ENCODE measurements at places on chromosomes 7 and 10.

DNA sequence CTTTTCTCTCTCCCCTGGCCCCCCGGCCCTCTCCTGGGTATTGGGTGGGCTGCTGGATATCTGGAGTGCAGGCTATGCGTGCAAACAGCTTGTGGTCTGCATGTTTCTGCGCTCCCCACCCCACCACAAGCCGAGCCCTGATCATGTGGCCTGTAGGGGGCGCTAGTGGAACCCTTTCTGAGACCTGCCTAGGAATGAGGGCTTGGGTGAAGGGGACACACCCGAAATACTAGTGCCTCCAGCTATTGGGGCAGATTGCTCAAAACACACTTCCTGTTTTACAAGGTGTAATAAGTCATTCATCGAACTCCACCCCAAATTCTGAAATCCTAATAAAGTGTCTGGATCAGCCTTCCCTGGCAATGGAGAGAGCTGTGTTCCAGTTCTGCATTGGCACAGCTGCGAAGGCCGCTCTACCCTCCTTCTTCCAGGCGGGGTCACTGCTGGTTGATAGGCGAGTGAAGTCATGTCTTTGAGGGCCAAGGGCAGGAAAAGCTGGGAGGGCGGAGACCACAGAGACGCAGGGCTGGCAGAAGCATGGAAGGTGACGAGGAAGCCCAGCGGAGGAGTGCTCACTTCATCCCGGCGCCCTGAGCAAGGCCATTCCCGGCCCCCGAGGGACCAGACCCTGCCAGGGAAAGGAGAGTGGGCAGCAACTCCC, 19.8 kb upstream of the PRRT4 start:
- no peak for DNase-seq

GRCh38 chr7:38675494-38676106, 44.4 kb upstream of the AMPH start:
- no peak for DNase-seq

- DNase-seq = no peak
Measured at GRCh38 chr10:46286991-46287693, at the start of gene ANTXRL. Gene ANTXRL, plus strand, starts transcription at chr10:46286997. Its CDS starts 266 bp downstream, at chr10:46287263.

DNA sequence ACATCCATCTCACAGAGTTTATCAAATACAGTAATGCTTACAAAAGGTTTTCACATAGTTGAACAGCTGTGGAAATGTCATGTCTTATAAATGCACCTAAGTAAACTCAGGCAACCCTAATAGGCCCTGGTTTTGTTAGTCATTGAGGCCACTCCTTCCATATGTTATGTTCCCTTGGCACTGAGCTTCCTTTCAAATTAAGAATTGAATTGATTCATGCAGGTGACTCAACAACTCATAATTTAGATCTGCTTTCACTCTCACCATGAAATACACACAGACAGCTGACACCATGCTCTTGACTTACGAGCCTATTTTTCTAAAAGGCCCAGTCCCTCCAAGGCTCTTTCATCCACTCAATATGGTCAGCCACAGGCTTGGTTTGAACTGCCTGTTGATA, 476.9 kb downstream of the KCNMA1 start:
- peak; percentile 89 for DNase-seq

DNA sequence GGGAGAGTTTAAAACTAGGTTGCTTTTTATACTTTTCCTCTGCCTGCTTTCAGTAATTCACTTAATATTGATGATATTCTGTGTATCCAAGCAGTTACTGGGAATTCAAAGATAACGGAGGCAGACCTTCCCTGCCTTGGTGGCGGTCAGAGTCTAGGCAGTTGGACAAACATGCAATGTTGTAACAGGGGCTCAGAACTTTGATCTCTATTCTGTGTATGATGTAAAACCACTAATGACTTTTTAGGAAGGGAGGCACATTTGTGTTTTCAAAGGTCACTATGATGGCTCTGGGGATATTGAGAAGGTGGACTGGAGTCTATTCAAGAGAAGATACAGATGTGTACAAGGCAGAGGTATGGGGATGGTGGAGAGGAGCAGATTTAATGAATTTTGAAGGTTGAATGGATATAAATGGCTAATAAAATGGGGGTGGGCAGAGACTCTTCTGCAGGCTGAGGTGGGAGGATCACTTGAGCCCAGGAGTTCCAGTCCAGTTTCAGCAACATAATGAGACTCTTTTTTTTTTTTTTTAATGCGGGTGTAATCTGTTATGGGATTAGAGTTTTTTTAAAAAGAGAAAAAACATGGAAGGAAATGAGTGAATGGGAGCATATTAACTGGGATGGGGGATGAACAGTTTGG, 5.7 kb upstream of the PON2 start:
- DNase-seq = no peak

GRCh38 chr7:78020136-78020873, 221.7 kb downstream of the PHTF2 start:
- DNase-seq = peak; percentile 79

GRCh38 chr10:31464552-31464951, 145.5 kb downstream of the ZEB1 start:
- DNase-seq = no peak

GRCh38 chr7:2114052-2114451, 118.7 kb downstream of the MAD1L1 start:
- peak; percentile 80 for DNase-seq

DNA sequence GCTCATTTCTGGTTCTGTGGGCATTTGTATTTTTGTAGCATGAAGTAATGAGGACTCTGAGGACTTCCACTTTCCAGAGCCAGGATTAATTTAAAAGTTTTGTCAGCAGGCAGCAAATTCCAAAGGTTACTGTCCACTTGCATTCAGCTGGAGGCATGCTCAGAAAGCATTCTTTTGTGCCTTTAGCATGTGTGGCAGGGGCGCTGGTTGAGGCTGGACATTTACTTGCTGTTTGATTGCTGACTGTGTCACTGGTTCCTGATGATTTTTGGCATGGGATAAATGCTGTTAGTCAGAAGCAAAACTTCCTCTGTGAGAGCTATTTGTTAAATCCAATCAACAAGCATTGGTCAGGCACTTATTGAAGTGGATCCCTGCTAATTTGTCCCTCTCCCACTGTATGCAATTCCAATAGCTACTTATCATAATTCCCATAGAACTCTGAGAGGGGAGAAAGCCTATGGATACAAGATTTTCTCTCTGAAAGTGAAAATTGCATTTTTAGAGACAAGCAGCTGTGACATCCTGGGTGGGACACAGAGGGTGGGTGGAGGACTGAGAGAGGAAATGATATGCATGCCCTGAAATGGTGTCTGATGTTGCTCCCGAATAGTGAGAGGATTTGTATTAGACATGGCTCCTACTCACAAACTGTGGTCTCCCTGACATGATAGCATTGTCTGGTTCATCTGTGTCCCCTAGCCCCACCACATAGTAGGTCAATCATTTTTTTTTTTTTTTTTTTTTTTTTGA, 161.2 kb upstream of the WDR11 start:
- no peak for DNase-seq

DNA sequence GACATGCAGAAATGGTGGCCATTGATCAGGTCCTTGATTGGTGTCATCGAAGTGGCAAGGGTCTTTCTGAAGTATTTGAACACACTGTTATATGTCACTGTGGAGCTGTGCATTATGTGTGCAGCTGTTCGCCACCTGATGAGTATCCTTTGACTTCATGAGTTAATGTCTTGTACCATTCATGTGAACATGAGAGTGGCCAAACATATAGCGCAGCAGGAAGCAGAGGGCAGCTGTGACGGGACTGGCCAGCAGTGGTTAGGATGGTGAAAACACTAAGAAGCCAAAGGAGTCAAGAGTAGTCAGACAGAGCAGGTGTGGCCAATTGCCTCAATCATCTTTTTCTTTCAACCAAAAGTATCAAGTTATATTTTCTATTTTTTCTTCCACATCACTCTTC, 167.4 kb downstream of the IMMP2L start:
- DNase-seq = no peak

DNA sequence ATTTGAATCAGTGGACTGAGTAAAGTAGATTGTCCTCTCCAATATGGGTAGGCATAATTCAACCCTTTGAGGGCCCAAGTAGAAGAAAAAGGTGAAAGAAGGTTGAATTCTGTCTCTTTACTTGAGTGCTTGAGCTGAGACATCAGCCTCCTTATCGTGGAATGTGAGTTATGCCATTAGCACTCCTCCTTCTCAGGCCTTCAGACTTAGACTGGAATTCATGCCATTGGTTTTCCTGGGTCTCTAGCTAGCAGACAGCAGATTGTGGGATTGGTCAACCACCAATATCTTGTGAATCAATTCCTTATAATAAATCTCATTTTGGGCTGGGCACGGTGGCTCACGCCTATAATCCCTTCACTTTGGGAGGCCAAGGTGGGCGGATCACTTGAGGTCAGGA, 89.2 kb downstream of the CUL2 start:
- DNase-seq = peak; percentile 36

- no peak for DNase-seq
Measured at GRCh38 chr7:38934051-38934450, 25.1 kb upstream of the VPS41 start.

GRCh38 chr7:158791107-158791506, 38.2 kb downstream of the ESYT2 start:
- no peak for DNase-seq

- peak; percentile 27 for DNase-seq
Measured at GRCh38 chr7:148727501-148728278, 29.0 kb downstream of the CUL1 start.
